T-helper 1 cell (primary cell): ENCODE measurements at places on chromosomes 6 and 20.

DNA sequence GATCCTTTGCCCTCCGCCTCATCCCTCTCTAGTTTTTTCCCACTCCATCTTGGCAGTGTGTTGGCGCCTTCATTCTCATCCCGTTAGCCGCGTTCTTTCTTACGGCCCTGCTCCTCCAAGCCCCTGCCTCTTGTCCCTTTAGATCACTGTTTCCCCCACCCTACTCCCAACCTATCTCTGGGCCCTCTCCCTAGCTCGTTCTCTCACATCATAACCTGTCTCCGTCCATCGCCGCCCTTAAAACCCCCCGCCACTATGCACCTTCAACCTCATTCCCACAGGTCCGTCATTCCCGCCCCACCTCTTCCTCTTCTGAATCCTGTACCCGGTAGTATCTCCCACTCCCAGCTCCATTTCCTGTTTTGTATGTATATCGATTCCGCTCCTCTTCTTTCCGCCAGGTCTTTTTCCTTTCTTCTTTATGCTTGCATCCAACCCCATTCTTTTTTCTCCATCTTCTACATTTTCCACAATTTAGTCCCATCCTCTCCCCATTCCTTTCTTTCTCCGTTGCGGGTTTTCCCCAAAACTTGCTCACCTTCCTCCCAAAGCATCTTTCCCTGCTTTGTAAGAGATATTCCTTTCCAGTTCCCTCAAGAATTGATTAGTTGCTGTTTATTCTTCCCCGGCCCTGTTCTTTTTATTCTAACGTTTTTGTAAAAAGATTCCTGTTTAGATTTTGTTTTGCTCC, 671 bp downstream of the EFHC1 start:
- no peak for DNase-seq

DNA sequence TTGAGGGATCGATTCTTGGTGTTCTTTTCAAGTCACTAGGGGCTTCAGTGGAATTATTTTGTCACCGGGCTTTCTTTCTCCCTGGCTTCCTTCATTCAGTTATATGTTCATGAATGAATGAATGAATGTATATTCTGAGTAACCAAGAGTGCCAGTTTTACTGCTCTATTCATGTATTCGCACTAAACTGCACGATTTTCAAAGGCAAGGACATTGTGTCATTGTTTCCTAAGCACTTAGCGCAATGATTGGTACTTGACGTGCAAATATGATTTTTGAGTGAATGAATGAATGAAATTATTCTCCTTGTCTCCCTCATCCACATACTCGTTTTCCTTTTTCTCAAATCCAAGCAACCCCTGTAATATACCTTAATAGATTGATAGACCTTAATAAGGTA, 822 bp downstream of the AFG1L start:
- DNase-seq: no peak

- DNase-seq: no peak
These were observed 141.5 kb downstream of the PLCB4 start for GRCh38 chr20:9210356-9210755.

DNA sequence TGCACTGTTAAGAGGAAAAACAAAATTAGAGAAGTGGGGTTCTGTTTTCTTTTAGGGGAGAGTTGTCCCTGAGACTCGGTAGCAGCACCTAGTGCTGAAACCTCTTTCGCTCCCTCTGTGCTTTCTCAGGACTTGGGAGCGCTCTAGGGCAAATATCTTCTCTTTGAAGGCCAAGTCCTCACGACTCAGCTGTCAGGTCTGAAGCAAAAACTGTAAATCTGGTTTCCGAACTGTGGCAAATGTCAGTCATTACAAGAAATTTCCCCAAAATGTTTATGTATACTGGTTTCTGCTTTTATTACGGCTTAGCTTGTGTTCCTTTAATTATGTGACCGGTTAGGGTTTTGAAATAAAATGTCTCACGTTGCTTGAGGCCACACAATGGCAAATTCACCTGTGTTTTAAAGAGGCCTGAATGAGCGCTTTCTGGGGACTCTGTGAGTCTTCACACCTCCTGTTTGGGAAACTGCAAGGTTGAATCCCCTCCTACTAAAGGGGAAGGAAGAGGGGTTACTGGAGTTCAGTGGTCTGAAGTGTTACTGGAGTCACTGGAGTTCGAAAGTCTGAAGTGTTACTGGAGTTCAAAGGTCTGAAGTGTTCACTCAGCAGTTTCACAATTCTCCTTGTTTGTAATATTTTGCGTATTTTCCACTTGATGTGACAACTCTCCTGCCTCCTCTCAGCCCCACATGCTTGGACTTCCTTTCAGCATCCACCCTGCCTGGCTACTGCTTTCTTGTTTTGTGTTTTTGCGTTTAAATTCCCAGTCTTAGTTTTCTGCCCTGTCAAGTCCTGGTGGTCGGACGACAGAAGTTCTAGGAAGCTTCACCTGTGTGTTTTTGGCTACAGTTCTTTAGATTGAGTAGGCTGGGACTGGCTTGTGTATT, 1.6 kb downstream of the SMPDL3A start:
- DNase-seq: no peak
